ENCODE measurements at places on chromosomes 12 and 14. TPM values are rescaled to one million over a fixed set of nuclear protein-coding genes. Genes with fewer than 3 reads are reported as not detected.

DNA sequence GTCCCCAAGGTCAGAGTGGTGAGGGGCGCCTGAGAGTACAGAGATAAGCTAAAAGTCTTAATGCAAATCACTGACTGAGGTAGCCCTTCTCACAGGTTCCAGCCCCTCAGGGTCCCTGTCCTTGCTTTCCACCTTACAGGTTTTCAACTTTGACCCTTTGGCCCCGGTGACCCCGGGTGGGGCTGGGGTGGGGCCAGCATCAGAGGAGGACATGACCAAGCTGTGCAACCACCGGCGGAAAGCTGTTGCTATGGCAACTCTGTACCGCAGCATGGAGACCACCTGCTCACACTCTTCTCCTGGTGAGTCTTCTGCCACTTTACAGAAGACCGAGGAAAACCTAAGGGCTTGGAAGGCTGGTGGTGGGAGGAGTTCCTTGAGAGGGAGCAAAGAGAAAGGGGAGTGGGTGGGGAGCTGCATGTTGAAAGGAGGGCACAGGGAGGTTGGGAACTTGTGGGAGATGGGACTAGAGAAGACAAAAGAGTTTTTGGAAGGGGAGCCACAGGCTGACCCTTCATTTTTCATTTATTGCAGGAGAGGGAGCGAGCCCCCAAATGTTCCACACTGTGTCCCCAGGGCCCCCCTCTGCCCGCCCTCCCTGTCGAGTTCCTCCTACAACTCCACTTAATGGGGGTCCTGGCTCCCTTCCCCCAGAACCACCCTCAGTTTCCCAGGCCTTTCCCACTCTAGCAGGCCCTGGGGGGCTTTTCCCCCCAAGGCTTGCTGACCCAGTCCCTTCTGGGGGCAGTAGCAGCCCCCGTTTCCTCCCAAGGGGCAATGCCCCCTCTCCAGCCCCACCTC, 2.4 kb downstream of the MBD6 start:
- no peaks in the 10 kb centered on the region for H3K27me3 ChIP-seq
- H3K36me3 ChIP-seq, result peaks cover 40% of the 10 kb centered on the region
- H3K4me3 ChIP-seq, result no peak overlapping the region
- peaks cover 8% of the 10 kb centered on the region for H3K4me1 ChIP-seq

DNA sequence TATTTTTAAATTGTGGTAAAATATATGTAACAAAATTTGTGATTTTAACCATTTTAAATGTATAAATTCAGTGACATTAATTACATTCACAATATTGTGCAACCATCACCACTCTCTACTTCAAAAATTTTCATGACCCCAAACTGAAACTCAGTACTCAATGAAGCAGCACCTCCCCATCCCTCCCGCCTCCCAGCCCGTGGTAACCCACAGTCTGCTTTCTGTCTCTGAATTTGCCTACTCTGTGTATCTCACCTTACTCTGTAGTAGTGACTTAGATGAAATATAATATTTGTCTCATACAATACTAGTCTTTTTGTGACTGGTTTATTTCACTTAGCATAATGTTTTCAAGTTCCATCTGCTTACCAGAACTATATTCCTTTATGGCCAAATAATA, 36.2 kb downstream of the EML1 start:
- no peak for DNase-seq
- H3K4me3 ChIP-seq, result no peak overlapping the region

GRCh38 chr12:52518574-52519386, 1.4 kb downstream of the KRT5 start:
- peak; percentile 11 for DNase-seq
- no peak overlapping the region for H3K27ac ChIP-seq
- H3K36me3 ChIP-seq, result no peaks in the 10 kb centered on the region
- no peaks in the 10 kb centered on the region for H3K27me3 ChIP-seq

GRCh38 chr12:111242184-111242583, 126.7 kb downstream of the PHETA1 start:
- no peaks in the 10 kb centered on the region for H3K27me3 ChIP-seq
- H3K4me1 ChIP-seq, result no peaks in the 10 kb centered on the region
- no peak overlapping the region for H3K4me3 ChIP-seq
- no peak for DNase-seq
- H3K36me3 ChIP-seq, result no peaks in the 10 kb centered on the region

DNA sequence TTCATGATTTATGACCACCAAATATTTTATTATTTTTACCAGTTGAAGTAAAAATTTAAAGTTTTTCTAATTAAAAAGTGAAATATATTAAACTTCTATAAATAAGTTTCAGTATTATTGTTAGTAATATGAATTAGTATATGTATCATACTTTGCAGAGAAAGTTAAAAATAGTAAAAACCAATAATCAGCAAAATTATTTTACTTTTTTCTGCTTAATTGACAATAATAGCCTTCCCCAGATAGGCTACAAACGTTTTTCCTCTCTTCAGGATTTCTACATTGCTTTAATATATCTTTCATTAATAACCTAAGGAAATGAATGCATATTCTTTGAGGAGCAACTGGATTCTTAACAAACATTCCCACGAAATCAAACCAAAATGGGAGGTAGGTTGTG, 543.5 kb downstream of the ETNK1 start:
- no peak overlapping the region for H3K4me3 ChIP-seq
- no peak for DNase-seq
- peaks cover 3% of the 10 kb centered on the region for H3K36me3 ChIP-seq
- H3K4me1 ChIP-seq, result no peaks in the 10 kb centered on the region
- no peak overlapping the region for H3K27ac ChIP-seq

DNA sequence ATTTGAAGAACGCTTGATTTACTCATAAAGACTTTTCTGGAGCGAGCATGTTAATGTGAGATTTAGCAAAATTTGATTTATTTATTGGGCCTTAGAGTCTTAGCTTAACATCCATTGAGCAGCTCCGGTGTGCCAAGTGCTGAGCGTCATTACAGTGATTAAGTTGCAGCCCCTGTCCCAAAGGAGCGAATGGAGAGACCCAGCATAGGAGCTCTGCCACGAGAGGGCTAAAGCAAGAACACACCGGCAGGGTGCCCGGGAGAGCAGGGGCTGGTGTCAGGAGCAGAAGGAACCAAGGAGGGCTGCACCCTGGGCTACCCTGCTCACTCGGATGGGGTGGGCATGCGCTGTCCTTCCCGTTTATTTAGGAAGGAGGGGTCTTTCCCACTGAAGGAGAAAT, 50.6 kb downstream of the PPP2R5C start:
- no peak overlapping the region for H3K4me3 ChIP-seq
- DNase-seq, result no peak
- peaks cover 9% of the 10 kb centered on the region for H3K4me1 ChIP-seq
- no peaks in the 10 kb centered on the region for H3K27me3 ChIP-seq
- no peak overlapping the region for H3K27ac ChIP-seq

DNA sequence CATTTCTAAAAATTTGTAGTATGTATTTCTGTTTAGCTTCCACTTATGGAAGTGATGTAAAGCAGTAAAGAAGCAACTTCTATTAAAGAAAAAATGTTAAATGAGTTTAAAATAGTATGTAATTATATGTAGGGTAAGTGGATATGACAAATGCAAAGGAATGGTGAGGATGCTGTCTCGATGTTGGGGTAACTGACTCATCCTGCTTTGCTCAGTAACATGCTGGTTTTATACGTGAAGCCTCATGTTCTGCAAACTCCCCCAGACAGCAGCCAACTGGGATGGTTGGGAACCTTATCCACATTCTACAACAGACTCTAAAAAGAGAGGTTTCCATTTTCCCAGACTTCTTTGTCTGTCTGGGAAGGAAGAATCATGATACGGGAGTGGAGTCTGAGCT, 1006.4 kb upstream of the TMEM132C start:
- H3K4me1 ChIP-seq, result no peaks in the 10 kb centered on the region
- no peak for DNase-seq
- H3K4me3 ChIP-seq, result no peak overlapping the region
- H3K27me3 ChIP-seq, result no peaks in the 10 kb centered on the region
- no peaks in the 10 kb centered on the region for H3K36me3 ChIP-seq
- H3K27ac ChIP-seq, result no peak overlapping the region

- H3K4me3 ChIP-seq, result no peak overlapping the region
- H3K4me1 ChIP-seq, result no peaks in the 10 kb centered on the region
- no peak for DNase-seq
- H3K27me3 ChIP-seq, result no peaks in the 10 kb centered on the region
- H3K27ac ChIP-seq, result no peak overlapping the region
Observed at GRCh38 chr12:85809500-85809899, 26.7 kb downstream of the RASSF9 start.

DNA sequence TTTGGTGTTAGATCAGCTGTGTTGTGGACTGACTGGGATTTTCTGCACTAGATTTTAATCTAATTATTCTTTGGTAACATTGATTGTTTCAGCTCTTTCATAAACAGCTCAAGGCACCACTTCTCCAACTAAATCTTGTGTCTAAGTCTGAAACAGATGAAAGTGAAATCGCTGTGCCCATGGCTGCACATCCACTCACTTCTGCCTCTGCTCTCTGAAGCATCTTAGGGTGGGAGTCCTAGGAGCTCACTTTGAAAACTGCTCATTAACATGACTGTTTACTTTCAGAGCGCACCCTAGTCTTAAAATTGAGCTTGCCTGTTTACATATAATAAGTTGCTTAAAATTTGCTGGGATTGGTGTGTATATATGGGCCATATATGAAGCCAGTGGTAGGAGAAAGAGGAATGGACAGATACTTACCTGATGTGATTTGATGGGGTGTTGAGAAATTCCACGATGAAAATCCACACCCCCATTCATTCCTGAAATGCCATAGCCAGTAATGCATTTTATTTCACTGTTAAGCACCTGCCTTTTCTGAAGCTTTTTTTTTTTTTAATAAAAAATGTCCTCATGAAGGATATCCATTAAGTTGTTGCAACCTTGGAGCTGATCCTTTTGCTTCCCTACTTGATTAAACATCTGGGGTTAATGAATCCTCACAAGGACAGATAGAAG, 52.8 kb downstream of the PPFIBP1 start:
- H3K36me3 ChIP-seq, result no peaks in the 10 kb centered on the region
- H3K4me1 ChIP-seq, result no peaks in the 10 kb centered on the region
- H3K27ac ChIP-seq, result no peak overlapping the region
- no peak overlapping the region for H3K4me3 ChIP-seq
- no peak for DNase-seq

- no peak overlapping the region for H3K4me3 ChIP-seq
- DNase-seq, result no peak
- H3K4me1 ChIP-seq, result no peaks in the 10 kb centered on the region
- H3K36me3 ChIP-seq, result no peaks in the 10 kb centered on the region
Observed at GRCh38 chr14:32379447-32379846, 50.3 kb downstream of the AKAP6 start.

- no peaks in the 10 kb centered on the region for H3K4me1 ChIP-seq
- peaks cover 8% of the 10 kb centered on the region for H3K36me3 ChIP-seq
- H3K27me3 ChIP-seq, result no peaks in the 10 kb centered on the region
- DNase-seq, result no peak
- no peak overlapping the region for H3K27ac ChIP-seq
Observed at GRCh38 chr14:68955164-68955850, 23.8 kb downstream of the ACTN1 start.

DNA sequence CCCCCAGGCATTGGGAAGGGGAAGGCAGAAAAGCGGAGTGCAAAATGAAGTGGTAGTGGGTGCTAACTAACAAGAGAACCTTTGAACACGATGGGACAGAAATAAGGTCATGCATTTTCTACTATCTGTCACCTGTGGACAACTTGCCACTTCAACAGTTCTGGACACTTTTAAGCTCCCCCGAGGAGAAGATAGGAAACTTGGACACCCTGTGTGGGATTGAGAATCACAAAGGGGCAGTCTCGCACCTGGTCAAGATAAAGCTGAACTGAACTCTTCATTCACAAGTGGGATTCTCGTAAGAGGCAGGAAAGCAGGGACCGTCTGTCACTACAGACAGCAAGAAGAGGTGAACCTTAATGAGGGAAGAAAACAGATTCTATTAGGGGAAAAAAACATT, 51.6 kb downstream of the EIF2S3B start:
- H3K27me3 ChIP-seq, result no peaks in the 10 kb centered on the region
- no peak overlapping the region for H3K4me3 ChIP-seq
- DNase-seq, result no peak
- H3K36me3 ChIP-seq, result no peaks in the 10 kb centered on the region
- no peaks in the 10 kb centered on the region for H3K4me1 ChIP-seq
- H3K27ac ChIP-seq, result no peak overlapping the region

DNA sequence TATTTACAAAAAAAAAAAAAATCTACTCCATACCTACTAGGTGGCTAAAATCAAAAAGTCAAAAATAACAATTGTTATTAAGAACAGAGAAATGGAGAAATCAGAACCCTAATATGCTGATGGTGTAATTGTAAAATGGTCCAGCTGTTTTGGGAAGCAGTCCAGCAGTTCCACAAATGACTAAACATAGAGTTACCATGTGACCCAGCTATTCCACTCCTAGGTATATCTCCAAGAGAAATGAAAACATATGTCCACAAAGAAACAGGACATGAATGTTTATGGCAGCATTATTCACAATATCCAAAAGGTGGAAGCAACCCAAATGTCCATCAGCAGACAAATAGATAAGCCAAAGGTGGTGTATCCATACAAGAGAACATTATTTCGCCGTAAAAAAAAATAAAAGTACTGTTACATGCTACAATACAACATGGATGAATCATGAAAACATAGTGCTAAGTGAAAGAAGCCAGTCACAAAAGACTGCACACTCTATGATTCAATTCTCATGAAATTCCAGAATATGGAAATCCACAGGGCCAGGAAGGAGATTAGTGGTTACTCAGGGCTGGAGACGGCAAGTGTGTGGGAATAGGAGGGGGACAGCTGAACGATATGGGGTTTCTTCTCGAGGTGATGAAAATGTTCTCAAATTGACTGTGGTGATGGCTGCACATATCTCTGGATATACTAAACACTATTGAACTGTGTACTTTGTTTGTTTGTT, 9.1 kb upstream of the DPF3 start:
- DNase-seq, result no peak
- H3K27me3 ChIP-seq, result no peaks in the 10 kb centered on the region
- H3K27ac ChIP-seq, result no peak overlapping the region

GRCh38 chr12:15497671-15498292, 175.5 kb downstream of the PTPRO start:
- H3K27me3 ChIP-seq, result no peaks in the 10 kb centered on the region
- no peak overlapping the region for H3K27ac ChIP-seq
- no peak overlapping the region for H3K4me3 ChIP-seq
- no peaks in the 10 kb centered on the region for H3K36me3 ChIP-seq
- DNase-seq, result no peak

- no peaks in the 10 kb centered on the region for H3K27me3 ChIP-seq
- no peak for DNase-seq
- H3K27ac ChIP-seq, result no peak overlapping the region
- no peaks in the 10 kb centered on the region for H3K36me3 ChIP-seq
Observed at GRCh38 chr12:23014749-23015148, 389.8 kb downstream of the ETNK1 start.

GRCh38 chr14:51780006-51780692, 80.3 kb upstream of the GNG2 start:
- H3K4me1 ChIP-seq, result no peaks in the 10 kb centered on the region
- H3K36me3 ChIP-seq, result no peaks in the 10 kb centered on the region
- H3K27me3 ChIP-seq, result no peaks in the 10 kb centered on the region

The SOCS4 gene
- 4.2 TPM for polyA plus RNA-seq

The MEG3 gene
- polyA plus RNA-seq, result 0.17 TPM

The STAB2 gene
- polyA plus RNA-seq, result not detected

The LRRC9 gene
- polyA plus RNA-seq, result 0.12 TPM

The ADCY6 gene
- polyA plus RNA-seq, result 19.7 TPM

The LIN7A gene
- polyA plus RNA-seq, result 5.8 TPM

The RPS6KA5 gene
- 0.93 TPM for polyA plus RNA-seq

The ARHGAP9 gene
- 7.0 TPM for polyA plus RNA-seq

The A2M gene
- 0.15 TPM for polyA plus RNA-seq

The NOS1 gene
- polyA plus RNA-seq, result 1.8 TPM
